ENCODE measurements at places on chromosomes 1 and 21.

GRCh38 chr1:29282135-29282923, 46.0 kb downstream of the PTPRU start:
- DNase-seq = peak; percentile 56

GRCh38 chr1:154193821-154194220, 1.9 kb upstream of the TPM3 start:
- DNase-seq = no peak

DNA sequence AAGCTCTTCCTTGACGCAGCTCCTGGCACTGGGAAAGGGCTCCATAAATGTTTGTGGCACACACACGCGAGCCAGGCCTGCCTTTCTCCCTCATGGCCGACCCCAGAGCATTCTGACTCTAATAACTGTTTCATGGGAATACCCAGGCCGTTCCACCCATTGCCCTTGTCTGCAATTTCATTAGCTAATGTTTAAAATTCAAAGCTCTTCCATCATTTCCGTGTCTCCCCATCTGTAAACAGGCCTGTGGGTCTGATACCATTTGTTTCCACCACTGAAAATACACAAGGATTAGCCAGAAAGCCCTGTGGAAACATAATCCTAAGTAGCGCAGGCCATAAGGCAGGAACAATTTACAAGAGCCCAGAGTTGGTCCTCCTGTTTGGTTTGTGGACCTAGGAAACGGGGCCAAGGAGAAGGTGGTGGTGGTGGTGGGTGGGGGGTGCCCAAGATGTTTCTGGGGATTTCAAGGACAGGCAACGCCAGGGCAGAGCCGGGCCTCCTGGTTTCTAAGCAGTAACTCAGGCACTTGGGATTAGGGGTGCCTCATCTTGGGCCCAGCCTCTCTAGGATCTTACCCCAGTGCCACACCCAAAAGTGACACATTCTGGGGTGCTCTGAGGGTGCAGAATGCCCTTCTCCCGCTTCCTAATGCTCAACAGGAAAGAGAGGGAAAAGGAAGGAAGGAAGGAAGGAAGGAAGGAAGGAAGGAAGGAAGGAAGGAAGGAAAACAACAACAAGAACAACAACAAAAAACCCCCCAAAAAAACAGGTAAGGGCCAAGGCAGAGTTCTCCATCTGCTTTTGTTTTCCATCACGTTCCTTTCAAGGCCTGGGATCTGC, 79.4 kb downstream of the SSBP3 start:
- no peak for DNase-seq

DNA sequence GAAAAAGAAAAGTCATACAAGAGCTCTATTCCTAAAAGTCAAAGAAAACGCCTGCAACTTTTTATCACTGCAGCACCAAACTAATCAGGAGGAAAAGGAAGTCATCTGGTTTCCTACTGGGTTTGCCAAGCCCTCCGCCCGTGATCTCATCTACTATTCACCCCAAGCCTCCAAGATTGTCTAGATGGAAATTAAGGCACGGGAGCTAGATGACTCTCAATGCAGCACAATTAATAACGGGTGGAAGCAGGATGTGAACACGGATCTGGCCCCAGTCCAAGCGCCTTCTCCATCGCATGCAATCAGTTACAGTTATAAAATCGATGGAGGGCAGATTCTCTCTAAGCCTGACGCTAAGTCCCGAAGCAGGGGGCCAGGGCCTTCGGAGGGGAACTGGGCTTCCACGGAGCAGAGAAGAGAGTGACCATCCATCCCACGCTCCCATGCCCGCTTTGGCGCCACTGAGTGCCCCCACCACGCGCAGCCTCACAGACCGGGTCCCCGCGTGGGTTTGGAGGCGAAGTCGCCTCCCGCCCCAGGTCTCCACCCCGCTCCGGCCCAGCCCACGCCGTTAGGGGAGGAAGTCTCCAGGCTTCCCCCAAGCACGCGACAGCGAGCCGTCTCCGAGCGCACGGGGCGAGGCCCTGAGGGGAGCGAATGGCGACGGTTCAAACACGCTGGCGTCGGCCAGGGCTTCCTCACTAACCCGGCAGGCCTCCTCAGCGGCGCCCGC, 1.8 kb downstream of the HSF2BP start:
- DNase-seq = no peak

DNA sequence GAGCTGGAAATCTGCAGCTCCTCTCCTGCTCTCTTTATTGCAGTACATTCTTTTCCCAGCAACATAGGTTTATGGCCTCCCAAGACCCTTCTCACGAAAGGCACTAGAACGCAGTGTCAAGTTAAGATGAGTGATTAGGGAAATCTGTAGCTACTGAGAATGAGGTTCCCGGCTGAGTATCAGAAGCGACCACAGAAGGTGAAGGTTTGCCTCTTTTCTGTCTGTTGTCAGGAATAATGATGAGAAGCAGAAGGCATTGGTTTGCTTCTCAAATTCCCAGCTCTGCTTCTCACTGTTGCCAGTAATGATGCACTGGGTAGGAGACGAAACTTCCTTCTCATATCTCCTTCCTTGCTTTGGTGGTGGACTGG, 128.4 kb downstream of the NTMT2 start:
- no peak for DNase-seq

DNA sequence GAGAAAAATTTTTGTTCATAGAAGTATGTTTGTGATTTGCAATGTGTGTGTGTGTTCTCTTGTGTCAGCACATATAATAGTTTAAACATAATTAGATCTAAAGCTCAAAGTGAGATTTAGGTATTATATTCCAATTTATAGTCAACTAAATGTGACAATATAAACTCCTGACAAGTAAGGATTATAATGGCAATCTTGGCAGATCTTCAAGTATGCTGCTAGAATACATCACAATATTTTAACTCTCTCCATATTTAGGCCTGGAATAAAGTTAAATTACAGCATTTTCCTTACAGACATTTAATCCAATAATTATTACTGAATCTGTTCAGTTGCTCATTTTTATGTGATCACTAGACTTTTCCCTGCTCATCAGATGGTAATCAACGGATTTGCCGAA, 65.8 kb downstream of the LYPLAL1 start:
- no peak for DNase-seq

DNA sequence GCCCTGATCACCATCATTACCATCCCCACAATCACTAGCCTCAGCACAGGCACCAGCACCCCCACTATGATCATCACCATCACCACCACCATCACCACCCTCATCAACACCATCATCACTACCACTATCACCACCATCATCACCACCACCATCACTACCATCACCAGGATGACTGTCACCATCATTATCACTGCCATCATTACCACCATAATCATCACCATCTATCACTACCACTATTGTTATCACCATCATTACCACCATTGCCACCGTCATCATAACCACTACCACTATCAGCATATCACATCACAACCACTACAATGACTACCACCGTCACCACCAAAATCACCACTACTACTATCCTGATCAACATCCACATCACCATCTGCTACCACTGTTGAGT, 57.3 kb upstream of the CASZ1 start:
- no peak for DNase-seq

GRCh38 chr1:64092851-64093371, 110.5 kb upstream of the UBE2U start:
- DNase-seq = no peak

DNA sequence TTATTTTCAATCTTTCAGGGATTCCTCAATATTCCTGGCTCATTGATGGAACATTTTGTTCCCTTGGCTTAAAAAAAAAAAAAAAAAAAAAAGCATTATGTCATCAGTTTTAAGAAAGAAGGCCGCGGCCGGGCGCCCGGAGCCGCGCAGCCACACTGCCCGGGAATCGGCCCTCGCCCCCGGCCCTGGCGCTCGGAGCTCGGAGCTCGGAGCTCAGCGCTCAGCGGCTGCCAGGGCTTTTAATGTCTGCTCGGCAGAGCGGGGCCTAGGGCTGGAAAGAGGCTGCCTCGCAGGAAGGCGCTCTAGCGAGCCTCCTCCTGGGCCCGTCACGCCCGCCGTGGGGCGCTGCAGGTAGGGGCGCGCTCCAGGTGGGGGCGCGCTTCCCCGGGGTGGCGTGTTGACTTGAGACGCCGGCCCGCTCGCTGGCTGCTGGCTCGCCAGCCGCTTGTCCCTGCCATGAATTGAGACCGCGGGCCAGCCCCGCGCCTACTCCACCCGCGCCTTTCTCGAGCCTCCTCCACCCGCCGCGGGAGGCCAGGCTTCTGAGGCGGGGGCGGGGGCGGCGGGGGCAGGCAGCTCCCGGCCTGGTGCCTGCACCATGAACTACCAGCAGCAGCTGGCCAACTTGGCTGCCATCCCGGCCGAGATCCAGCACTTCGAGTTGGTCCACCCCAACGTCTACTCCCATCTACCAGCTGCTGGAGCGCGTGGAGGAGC, 5.4 kb upstream of the TDRD5 start:
- no peak for DNase-seq

- no peak for DNase-seq
Measured at GRCh38 chr1:70048336-70049094, 156.9 kb downstream of the LRRC40 start.

DNA sequence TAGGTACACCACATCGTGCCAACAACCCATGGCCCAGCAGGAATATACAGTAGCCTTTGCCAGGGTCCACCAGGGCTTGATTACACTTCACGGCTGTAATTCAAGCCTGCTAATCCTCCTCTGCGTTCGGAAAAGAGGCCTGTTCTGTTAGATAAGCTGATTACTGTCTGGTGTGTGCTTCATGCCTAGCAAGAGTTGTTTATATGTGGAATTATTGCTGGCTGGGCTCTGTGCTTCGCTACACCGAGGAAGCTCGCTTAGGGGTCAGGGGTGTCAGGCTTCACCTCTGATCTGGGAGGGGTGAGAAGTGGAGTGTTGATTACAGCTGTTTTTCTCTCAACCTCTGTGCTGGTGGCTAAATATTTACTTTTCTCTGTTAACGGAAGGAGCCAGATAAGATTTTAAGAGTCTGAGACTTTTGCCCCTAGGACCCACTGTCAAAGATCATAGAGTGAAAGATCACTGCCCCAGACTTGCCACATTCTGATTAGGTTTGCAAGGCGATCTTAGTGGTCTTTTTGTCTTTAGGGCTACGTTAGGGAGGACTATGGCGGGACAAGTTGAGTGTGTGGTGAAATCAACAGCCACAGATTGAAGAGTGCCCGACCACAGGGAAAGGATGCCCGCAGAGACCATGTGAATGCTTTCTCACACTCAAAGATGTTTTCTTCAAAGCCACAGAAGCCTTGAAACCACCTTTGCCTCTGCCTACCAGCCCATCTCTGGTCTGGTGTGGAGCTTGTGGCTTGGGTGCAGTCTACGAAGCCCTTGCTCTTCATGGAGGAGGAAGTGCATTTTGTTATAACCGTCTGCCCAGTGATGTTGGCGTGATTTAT, 216.1 kb downstream of the PBX1 start:
- no peak for DNase-seq

DNA sequence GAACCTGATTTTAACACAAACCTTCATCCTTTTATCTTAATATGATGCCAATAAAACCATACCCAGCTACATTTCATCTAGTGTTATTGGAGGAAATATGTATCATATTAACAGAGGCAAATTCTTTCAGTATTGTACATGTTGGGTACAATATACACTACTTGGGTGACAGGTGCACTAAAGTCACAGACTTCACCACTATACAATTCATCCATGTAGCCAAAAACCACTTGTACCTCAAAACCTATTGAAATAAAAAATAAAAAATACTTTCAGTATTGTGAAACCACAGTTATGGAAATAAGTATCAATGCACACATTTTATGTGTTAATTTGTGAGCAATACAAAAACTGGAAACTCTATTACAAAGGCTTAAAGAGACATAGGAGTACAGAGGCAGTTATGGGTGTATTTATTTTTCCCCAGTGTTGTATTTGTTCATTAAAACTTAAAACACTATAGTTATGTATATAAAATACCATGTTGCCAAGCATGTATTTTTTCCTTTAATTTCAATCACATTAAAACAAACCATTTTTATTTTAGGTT, 25.1 kb upstream of the GPR88 start:
- no peak for DNase-seq

GRCh38 chr1:183417772-183418491, at the start of gene NMNAT2:
Gene NMNAT2, minus strand, starts transcription at chr1:183418380. Its CDS starts 113 bp downstream, at chr1:183418267.
- no peak for DNase-seq

DNA sequence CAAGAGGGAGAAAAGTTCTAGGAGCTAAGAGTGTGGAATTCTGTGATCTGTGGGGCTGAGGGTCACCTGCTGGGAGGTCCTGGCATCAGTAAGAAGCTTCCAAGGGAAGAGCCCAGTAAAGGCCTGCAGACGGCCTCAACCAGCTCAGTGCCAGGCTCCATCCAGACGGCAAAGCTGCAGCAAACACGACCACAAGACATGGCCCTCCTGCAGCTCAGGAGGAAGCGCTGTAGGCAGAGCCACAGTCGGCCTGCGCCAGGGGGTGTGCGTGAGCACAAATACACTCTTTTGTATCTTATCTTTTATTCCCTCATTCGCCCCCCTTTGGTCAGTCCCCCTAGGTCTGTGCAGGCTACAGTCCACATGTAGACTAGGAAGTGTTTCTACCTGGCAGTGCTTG, 13.4 kb downstream of the C1orf174 start:
- DNase-seq = no peak

DNA sequence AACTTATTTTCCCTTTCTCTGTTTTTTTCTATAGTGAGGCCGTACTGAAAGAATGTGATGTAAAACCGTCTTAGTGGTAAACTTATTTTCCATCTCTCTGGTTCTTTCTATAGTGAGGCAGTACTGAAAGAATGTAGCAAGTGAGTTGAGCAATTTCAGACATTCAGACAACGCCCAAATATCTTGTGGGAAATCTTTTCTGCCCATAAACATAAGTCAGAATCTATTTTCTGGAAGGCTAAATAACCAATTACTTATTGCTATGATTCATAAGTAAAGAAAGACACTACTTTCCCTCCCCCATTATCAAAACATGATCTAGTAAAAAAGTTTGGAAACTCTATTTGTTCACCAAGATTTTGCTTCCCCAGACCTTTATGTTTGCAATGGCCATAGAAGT, 18.8 kb upstream of the SCCPDH start:
- no peak for DNase-seq

DNA sequence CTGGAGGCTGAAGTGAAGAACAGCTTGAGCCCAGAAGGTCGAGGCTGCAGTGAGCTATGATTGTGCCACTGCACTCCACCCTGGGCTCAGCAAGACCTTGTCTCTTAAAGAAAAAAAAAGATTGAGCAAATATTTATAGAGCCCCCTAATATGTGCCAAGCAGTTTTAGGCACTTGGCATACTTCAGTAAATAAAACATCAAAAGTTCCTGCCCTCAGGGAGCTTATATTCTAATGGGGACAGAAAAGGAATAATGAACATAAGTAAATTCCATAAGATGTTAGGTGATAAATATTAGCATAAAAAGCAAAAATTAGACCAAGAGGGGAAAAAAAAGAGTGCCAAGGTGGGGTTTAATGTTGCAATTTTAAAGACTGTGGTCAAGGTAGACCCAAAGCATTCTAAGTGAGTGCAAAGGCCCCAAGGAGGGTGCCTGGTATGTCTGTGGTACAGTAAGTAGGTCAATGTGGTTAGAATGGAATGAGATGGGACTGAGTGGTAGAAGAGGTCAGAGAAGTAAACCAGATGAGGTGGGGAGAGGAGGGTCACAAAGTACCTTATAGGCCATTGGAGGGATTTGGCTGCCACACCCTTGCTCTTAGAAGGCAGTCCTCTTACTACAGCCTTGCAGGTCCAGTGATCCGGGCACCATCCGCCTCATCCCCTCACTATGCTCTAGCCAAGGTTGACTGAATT, 2.2 kb upstream of the TOE1 start:
- DNase-seq = no peak

All from vagina (tissue), 2 donors.